ENCODE measurements at places on chromosomes 11 and 22.

DNA sequence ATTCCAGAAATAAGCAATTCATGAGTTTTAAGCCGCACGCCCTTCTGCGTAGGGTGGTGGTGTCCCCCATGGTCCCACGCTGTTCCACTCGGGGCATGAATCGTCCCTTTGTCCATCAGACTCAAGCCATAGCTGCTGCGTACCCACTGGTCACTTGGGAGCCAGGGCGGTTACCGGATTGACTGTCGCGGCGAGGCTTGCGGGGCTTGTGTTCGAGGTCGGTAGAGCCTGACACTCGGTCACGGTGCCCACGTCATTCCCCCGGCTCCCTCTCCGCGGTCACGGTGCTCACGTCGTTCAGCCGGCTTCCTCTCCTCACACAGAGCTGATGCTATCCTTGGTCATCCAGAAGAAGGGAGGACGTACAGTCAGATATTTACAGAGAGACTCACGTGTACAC, 1227.0 kb downstream of the BRD1 start:
- no peak for DNase-seq

DNA sequence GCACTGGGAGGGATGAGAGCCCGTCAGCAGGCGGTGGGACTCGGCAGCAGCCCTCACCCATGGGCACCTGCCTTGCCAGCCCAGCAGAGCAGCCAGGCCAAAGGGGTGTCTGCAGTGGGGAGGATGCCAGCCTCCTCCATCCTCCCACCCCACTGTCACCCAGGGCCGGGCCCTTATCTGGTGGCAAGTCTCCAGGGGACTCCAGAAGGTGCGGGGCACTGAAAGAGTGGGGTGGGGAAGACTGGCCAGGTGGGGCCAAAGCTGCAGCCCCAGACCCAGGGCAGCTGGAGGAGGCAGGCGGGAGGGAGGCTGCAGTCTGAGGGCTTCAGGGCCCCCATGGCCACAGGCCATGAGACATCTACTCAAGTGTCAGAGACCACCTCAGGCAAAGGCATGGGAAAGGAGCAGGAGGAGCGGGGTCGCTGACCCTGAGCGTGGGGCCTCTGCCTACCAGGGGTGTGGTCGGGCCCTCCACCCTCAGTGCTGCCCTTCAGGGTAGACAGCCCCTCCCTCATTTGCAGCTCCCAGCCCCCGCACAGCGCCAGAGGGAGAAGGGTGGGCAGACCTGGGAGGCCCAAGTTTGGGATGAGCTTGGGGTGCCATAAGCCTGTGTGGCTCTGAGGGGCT, 3.5 kb downstream of the DGCR6L start:
- DNase-seq, result no peak

DNA sequence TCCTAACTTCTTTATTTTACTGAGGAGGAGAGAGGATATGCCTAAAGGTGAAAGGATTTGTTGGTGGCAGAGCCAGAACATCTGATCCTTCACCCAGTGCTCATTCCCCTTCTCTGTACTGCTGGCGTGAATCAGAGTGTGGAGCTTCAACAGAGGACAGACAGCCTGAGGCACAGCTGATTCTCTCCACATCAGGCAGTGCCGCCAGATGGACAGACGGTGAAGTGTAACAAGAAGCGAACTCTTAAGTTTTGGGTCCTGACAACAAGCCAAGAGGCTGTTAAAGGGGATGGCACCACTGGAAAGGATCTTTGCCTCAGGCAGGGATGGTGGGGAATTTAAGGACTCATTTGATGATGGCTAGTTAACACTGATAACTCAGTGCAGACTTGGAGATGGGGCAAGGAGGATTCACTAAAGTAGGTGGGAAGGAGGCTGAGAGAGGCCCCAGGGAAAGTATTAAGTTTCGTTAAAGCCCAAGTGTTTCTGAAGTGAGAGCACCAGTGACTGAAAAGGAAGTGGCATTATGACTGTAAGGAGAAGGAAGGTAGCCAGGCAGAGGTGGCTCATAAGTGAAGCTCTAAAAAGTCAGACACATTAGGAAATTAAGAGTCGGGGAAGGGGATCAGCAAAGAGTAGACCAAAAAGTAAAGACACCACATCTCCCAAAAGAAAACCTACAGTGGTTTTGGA, 81.3 kb downstream of the CLPB start:
- DNase-seq, result no peak

GRCh38 chr11:118851970-118852369, 31.7 kb upstream of the CXCR5 start:
- no peak for DNase-seq

GRCh38 chr11:57357856-57358255, 19.7 kb downstream of the P2RX3 start:
- no peak for DNase-seq

- no peak for DNase-seq
Observed at GRCh38 chr11:74325649-74326645, 14.5 kb upstream of the P4HA3 start.

- DNase-seq, result no peak
Observed at GRCh38 chr11:57094181-57094935, 87.4 kb upstream of the LRRC55 start.

GRCh38 chr22:25996669-25997068, 172.6 kb upstream of the SEZ6L start:
- DNase-seq, result no peak

DNA sequence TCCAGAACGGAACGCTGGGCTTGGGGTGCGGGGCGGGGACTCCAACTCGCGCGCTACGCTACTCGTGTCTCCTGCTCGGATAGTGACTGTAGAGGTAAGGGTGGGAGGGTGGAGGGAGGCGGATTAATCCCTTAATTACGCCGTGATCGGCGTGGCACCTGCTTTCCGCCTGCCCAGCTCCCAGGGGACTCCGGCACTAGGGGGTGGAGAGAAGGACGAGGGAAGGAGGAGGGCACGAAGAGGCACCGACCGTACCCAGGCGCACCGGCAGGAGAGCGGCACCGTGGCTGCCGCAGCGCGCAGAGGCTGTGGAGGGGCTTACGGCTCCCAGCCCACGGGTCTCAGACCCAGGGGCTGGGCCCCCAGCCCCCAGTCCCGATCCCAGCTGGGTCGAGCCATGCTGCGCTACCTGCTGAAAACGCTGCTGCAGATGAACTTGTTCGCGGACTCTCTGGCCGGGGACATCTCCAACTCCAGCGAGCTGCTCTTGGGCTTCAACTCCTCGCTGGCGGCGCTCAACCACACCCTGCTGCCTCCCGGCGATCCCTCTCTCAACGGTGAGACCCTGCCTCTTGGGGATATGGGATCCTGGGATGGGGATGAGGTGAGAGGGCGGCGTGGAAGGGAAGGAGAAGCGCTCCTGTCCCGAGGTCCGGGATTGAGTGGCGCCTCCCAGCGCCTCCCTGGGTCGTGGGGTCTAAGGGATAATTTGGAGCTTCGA, at the start of gene ROBO3:
TSS of gene ROBO3 (plus strand) at position 252 of the 721 bp plus-strand sequence. CDS start at position 398, 146 bp downstream.
- no peak for DNase-seq

DNA sequence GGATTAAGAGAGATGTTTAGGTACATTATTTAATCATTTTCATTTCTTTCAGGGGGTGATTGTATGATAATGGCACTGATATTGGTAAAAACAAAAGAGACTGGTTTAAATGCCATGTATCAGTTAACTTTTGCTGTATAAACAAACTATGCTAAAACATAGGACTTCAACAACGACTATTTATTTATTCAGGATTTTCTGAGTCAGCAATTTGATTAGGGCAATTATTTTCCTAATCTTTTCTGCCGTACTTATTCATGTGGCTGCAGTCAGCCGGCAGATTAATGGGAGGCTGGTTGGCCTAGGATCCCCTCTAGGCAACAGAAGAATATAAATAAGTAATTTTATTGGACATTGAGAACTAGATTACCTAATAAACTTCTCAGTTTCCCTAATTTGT, 661.7 kb upstream of the RAG2 start:
- no peak for DNase-seq

DNA sequence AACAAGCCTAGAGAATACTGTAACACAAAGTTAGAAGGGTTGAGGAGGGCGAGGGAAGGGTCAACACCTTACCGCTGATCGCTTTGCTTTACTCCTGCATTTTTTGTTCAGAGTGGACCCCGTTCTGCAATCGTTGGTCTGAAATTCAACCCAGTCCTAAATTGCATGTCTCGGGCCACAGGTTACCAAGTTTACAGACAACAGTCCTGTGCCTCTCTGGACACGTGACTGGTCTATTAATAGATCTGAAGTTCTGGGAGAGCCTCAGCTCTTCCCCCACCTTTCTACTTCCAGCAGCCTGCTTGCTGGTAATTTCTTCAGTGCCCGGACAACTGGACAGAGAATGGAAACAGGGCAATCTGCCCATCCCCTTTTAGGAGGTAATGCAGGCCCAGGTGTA, 74.2 kb downstream of the STIM1 start:
- DNase-seq, result no peak

DNA sequence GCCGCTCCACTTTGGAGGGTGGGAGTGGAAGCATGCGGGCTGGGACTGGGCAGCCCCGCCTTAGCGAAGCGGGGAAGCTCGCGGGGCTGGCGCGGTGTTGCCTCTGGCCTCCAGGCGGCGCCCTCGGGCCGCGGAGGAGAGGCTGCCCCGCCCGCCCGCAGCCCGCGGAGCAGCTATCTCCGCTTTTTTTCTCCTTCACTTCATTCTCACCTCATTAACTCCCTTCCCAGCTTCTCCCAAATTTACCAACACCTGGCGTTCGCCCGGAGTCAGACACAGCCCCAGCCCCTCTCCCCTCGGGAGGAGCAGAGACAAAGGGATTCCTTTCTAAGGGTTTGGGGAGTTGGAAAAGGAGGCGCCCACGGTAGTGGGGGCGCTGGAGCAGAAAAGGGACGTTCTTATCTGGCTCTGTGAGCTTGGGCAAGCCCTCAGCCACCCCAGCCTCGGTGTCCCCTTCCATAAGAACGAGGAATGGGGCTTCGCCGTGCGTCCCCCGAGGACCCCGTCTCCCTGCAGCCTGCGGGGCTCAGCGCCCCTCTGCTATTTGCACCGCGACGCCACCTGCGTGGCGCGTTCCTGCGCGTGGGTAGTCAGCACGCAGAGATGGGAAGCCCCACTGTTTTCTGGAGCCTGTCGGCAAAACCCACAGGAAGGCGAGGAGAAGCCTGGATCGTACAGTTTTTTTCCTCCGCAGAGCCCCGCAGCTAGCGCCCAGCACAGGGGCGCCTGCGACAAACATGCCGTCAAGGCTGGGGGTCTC, 1.5 kb upstream of the WNT11 start:
- DNase-seq, result peak; percentile 93

GRCh38 chr11:87353771-87354345, 316.1 kb downstream of the TMEM135 start:
- no peak for DNase-seq

- no peak for DNase-seq
Observed at GRCh38 chr22:22410121-22410520, 98.4 kb downstream of the ZNF280B start.

DNA sequence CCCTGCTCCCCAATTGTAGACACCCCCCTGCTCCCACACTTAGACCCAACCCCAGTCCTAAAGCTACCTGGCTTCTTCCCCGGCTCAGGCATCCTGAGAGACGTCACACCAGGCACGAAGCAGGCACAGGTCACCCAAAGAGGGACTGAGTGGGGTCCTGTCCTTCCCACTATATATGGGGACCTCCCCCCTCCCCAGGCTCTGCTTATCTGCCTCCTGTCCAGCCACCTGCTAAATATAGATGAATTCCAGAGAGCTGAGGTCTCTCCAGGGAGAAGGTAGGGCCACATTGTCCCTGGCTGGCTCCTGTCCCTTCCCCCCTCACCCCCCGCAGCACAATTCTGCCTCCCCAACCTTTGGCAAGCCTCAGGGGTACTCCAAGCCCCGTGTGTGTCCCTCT, at the start of gene MYBPC3:
TSS of gene MYBPC3 (minus strand) at position 147 of the 400 bp plus-strand sequence. CDS start at position 92, 55 bp downstream.
- no peak for DNase-seq

DNA sequence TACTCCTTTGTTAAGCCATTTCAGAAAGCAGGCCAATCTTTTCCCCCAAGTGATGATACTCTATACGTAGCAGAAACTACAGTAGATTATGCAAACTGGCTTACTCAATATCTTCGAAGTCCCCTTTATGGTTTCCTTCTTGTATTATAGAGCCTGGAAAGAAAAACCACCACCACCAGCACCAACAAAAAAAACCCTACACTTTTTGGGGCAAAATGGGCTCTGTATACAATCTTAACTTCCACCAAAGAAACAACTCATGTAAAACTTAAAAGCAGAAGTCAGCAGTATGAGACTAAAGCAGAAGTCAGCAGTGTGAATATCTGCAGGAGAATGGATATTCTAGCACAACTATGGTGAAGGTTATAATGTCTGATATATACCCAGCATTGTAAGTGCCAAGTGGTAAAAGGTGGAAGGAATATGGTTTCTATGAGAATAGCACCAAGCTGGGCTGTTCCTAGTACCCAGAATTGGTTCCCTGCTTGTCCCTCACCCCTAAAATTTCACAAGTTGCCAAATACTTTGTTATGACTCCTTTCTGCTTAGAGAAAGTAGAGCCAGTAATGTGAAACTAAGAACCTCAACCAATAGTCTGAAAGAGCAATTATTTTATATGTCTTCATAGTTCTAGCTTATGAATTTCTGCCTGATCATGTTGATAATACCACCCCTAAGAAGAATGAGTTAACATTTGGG, 252.1 kb downstream of the SBF2 start:
- no peak for DNase-seq

DNA sequence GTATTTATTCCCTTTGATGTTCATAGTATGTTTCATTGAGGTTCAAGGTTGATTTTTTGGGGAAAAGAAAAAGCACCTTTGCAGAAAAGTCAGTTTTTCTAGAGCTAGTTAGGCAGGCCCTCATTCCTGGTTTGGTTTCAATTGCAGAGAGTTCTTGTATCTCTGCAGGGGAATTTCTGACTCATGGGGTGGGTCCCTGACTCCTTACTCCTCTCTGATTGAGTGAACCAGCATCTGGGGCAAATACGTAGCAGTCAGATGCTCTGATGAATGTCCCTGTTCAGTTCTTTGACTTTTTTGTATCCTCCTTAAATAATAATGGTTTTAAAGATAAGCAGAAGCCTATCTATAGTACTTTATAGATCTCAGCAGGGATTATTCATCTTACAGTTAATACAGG, 7.7 kb upstream of the NCR3LG1 start:
- peak; percentile 57 for DNase-seq

- DNase-seq, result no peak
Observed at GRCh38 chr22:49948116-49948957, 12.2 kb upstream of the PIM3 start.

DNA sequence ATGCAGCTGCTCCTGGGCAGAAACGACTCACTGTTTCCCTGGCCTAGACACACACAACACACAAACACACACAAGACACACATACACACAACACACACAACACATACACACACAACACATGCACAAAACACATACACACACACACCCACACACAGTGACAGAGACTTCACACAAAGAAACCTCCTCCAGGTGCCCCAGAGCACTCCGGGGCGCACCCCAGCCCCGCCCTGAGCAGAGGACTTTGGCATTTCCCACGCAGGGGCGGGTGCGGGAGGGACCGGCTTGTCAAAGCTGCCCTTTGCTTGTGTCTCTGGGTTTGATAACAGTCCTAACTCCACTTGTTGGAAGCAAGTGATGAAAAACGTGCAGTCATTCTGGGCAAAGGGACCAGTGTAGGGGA, 6.5 kb downstream of the APOBEC3A start:
- DNase-seq, result no peak

DNA sequence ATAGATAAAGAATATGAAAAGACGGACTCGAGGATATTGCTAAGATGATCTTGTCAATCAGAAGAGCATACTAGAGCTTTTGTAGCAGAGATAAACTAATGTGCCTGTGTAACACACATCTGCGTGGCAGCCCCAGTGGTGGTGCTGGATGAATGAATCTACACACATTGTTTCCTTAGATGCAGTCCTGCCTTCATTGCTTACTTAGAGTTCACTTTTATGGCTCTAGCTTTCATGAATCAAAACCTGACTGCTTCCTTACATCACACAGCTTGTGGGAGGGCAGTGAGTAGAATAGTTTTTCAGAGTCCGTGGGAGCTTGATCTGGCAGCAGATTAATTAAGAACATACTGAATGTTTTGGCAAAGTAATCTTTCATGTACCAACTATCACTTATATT, 83.7 kb downstream of the EXT2 start:
- DNase-seq, result no peak

- DNase-seq, result no peak
Observed at GRCh38 chr11:11743216-11743615, 98.6 kb upstream of the USP47 start.
